CD4-positive, alpha-beta T cell treated with Interleukin-17A for 4 hours (primary cell): ENCODE measurements at places on chromosomes 4 and X.

DNA sequence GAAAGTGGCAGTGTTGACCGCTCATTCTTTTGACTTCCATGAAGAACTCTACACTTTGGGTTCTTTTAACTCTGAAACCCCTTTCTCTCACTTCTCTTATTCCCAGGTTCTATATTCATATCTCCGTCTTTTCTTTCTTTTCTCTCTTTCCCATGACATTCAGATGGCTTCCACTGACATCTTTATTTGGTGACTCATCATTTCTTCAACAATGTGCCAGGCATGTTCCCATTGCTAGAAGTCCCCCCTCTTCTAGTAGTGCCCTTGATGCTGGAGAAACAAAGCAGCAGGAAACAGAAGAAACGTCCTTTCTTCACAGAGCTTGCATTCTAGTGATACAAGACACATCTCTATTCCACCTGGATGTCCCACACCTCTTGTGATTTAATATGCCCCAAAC, 33.3 kb downstream of the PKD2 start:
- DNase-seq, result no peak

GRCh38 chr4:145565328-145565727, 53.9 kb upstream of the MMAA start:
- no peak for DNase-seq

GRCh38 chrX:45745479-45745878, 544.8 kb upstream of the DIPK2B start:
- no peak for DNase-seq

DNA sequence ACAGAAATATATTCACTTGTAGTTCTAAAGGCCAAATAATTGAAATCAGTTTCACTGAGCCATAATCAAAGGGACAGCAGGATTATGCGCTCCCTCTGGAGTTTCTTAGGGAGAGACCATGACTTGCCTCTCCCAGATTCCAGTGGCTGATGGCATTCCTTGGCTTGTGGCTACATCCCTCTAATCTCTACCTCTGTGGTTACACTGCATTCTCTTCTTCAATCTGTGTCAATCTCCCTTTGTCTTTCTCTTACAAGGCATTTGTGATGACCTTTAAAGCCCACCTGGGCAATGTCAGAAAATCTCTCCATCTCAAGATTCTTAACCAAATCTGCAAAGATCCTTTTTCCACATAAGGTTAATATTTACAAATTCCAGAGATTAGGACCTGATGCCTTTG, 260.2 kb downstream of the UNC5C start:
- no peak for DNase-seq

GRCh38 chr4:15341733-15342300, 86.0 kb upstream of the C1QTNF7 start:
- no peak for DNase-seq

DNA sequence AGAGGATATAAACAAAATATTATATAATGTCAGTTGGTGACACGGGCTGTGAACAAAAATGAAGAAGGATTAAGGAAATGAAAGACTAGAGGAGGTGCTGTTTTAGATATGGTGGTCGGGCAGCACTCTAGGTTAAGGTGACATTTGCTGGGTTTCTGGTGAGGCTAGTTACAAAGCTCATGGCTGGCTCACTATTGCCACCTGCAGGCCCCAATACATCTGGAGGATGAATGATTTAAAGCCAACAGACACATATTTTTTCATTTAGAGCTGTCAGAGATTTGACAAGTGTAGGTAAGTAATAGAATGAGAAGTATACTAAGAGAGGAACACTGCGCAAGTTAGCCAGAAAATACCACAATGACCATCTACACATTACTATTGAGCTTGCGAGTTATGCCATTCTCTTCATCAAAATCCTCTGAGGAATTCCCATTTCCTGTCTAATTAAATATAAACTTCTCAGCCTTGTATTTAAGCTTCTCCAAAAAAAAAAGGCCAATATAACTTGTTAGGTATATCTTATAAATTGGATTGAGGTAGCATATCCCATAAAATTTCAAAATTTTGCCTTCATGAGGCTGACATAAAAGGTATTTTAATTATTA, 6.4 kb upstream of the FGG start:
- DNase-seq, result peak; percentile 52

GRCh38 chr4:81921751-81922159, 450.0 kb upstream of the RASGEF1B start:
- no peak for DNase-seq

GRCh38 chrX:26845056-26845455, 618.1 kb downstream of the PPP4R3C start:
- DNase-seq, result no peak

- DNase-seq, result no peak
These were observed 31.2 kb upstream of the MSANTD1 start for GRCh38 chr4:3217771-3218170.

GRCh38 chr4:2083116-2083825, 24.1 kb downstream of the NAT8L start:
- DNase-seq, result no peak

DNA sequence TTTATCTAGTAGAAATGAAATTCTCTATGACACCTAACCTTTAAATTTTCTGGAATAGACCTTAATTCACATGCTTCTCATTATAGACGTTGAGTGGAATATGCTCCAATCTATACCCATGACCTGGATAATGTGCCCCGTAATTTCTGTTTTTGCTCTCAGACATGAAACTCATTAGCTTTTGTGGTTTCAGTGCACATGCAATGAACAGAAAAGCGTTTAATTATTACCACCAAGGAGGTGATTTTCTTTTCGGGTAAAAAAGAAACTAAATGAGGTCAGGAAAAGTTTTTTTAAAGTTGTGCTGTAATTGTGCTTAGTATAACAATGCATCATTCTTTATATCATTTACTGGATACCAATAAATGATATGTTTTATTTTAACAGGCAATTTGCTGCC, 1703.9 kb upstream of the TENM3 start:
- no peak for DNase-seq

DNA sequence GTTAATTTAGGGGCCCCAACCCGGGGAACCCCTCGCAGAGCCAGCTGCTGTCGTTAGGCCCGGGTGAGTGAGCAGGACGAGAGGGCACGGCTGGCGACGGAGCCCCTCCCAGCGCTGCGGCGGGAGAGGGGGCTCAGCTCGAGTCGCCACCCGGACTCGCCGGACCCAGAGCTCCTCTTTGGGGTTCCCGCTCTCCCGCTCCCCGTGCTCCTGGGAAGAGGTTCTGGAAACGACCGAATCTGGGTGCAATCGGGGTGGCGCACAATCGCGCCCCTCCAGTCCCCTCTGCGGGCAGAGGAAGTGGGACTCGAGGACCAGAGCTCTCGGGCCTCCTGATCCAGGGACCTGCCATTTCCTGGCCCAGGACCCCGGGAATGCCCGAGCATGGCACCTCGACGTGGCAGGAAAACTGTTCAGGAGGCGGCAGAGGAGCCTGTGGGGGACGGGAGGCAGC, 37.3 kb upstream of the ARAF start:
- no peak for DNase-seq

GRCh38 chr4:79663141-79663540, 255.1 kb upstream of the GK2 start:
- no peak for DNase-seq

DNA sequence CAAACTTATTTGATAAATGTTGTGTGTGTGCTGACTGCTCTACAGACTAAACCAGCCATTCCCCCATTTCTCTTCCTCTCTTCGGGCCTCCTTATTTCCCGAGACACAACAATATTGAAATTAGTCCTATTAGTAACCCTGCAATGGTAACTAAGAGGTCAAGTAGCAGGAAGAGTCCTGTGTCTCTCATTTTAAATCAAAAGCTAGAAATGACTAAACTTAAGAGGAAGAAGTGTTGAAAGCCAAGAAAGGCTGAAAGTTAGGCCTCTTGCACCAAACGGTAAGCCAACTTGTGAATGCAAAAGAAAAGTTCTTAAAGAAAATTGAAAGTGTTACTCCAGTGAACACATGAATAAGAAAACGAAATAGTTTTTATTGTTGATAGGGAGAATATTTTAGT, 357.8 kb upstream of the SLC7A11 start:
- DNase-seq, result no peak

DNA sequence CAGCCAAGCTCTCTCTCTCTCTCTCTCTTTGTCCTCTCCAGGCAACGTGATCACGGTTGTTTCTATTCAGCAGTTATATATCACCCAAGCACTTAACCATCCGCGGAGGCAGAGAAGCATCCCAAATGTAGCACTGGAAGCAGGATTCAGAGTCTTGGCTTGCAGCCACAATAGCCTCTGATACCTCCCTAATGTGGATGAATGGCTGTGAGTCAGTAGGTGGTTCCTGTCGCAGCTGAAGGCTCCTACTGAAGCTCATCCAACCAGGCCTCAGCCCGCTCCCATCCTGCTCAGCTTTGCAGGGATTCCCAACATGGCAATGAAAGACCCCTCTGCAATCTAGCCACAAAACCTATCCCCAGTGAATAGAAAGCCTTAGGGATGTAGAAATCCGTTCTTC, 5.1 kb downstream of the HS6ST2 start:
- DNase-seq, result no peak

DNA sequence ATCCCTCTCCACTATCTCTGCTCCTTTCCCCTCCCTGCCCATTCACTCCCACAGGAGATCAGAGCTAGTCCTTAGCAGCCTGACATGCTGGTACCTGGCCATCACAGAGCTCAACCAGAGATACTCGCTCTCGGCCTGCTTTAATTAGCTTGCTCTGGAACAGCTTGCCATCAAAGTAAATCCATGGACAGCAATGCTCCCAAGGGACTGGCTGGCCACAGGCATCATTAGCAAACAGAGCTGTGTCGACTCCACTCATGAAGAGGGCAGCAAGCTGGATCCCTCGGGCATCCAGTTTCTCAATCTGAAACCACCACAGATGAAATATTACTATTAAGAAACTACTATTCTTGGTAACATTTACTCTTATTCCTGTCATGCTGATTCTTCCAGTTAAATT, 43.4 kb upstream of the PHF8 start:
- no peak for DNase-seq

GRCh38 chr4:6969826-6970800, 60.5 kb downstream of the TBC1D14 start:
- DNase-seq, result no peak

- DNase-seq, result no peak
These were observed 1673.8 kb upstream of the AGA start for GRCh38 chr4:179116011-179116410.

GRCh38 chr4:3091464-3091863, 17.0 kb downstream of the HTT start:
- DNase-seq, result no peak

GRCh38 chr4:140343303-140343702, 30.1 kb upstream of the SCOC start:
- peak; percentile 7 for DNase-seq

GRCh38 chr4:55926610-55927009, 22.1 kb upstream of the CEP135 start:
- no peak for DNase-seq
